Glutamatergic neuron (in vitro differentiated cells): ENCODE measurements at places on chromosomes 3 and 15. TPM values are rescaled to one million over a fixed set of nuclear protein-coding genes. Genes with fewer than 3 reads are reported as not detected.

The MORC1 gene
- total RNA-seq, result not detected

DNA sequence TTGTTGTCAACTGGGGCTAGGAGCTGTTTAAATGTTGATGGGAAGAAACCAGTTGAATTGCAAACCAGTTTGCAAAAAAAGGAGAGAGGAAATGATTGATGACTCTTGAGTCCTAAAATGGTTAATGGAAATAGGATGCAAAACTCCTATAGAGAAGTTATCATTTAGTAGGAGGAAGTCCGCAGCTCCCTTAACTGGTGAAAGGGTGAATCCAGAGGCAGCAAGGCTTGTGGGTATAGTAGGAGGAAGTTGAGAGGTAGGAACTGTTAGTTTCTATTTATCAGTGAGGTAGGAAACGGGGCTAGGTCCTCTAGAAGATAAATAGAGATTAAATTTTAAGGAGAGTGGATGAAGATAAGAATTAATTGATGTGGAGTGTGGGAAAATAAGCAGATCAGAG is 15.4 kb downstream of the IREB2 start:
- no peaks in the 10 kb centered on the region for H3K36me3 ChIP-seq
- no peak overlapping the region for H3K27ac ChIP-seq
- no peak for DNase-seq
- no peak overlapping the region for H3K4me3 ChIP-seq

DNA sequence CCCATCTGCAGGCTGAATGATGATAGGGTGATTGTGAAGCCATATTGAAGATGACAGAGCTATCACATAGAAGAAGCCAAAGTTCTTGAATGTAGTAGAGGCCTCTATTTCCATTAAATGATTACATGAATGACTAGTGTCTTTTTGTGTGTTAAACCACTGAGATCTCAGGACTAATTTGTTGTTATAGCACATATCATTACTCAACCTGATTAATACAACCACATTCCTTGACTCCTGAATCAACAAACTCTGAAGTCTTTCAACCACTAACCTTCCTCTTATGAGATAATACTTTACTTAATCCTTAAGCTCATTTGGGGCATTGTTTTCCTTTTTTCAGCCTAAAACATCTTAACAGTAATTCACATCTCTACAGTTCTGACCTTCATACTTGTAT is 564.5 kb upstream of the ADAMTS9 start:
- H3K27ac ChIP-seq, result no peak overlapping the region
- H3K4me3 ChIP-seq, result no peak overlapping the region
- no peaks in the 10 kb centered on the region for H3K27me3 ChIP-seq
- peaks cover 12% of the 10 kb centered on the region for H3K4me1 ChIP-seq
- peaks cover 8% of the 10 kb centered on the region for H3K36me3 ChIP-seq
- no peak for DNase-seq

The HTR3E gene
- not detected for total RNA-seq

GRCh38 chr15:89656116-89656815 is 999 bp upstream of the KIF7 start:
- peak overlapping the region; percentile 93 for H3K4me3 ChIP-seq
- H3K27ac ChIP-seq, result no peak overlapping the region
- H3K4me1 ChIP-seq, result peaks cover 5% of the 10 kb centered on the region
- peaks cover 4% of the 10 kb centered on the region for H3K36me3 ChIP-seq
- peaks cover 9% of the 10 kb centered on the region for H3K27me3 ChIP-seq
